ENCODE measurements at places on chromosomes 12 and 14.

GRCh38 chr14:90630171-90630806 lies 185.9 kb downstream of the TTC7B start:
- DNase-seq, result no peak

GRCh38 chr12:113298861-113299545 lies 35.9 kb downstream of the SLC8B1 start:
- no peak for DNase-seq

DNA sequence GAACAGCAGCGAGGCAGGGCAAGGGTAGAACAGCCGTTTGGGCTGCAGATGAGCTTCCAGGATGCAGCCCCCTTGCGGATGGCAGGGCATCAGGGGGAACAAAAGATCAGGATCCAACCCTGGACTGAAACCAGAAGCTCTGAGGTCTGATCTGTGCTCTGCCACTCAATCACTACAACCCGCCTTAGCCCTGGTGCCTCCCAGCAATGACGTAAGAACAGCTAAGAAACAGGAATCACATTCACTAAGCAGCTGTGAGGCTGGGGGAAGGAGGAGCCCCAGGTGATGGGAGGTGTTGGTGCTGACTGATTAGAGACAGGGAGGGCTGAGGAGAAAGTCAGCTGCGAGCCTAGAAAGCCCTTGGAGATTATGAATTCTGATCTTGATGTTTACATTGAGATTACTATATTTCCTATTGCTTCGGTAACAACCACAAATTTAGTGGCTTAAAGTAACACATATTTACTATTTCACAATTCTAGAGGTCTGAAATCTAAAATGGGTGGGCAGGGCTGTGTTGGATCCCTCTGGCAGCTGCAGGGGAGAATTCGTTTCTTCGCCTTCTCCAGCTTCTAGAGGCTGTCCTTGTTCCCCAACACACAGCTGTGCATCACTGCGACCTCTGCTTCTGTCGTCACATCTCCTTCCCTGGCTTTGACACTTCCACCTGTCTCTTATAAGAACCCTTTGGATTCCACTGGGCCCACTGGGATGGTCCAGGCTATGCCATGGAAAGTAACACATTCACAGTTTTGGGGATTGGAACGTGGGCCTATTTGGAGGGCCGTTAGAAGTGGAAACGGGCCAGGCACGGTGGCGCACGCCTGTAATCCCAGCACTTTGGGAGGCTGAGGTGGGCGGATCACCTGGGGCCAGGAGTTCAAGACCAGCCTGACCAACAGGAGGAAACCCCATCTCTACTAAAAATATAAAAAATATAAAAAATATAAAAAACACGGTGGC lies 6.1 kb upstream of the CD9 start:
- DNase-seq, result no peak

DNA sequence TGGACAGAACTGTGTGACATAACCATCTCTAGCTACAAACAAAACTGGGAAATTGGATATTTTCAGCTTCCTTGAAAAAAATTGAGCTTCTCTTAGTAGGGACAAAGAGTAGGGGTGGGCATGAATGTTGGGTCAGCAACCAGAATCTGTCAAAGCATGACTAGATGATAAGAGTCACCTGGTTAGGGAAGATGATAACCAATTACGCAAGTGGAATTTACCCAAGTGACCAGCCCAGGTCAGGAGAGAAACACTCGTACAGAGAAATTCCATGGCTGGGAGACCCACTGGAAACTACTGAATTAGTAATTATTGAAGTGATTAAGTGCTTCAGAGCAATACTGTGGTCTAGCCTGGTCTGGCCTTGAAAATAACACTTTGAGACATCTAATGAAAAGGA lies 36.3 kb upstream of the C12orf75 start:
- DNase-seq, result no peak

DNA sequence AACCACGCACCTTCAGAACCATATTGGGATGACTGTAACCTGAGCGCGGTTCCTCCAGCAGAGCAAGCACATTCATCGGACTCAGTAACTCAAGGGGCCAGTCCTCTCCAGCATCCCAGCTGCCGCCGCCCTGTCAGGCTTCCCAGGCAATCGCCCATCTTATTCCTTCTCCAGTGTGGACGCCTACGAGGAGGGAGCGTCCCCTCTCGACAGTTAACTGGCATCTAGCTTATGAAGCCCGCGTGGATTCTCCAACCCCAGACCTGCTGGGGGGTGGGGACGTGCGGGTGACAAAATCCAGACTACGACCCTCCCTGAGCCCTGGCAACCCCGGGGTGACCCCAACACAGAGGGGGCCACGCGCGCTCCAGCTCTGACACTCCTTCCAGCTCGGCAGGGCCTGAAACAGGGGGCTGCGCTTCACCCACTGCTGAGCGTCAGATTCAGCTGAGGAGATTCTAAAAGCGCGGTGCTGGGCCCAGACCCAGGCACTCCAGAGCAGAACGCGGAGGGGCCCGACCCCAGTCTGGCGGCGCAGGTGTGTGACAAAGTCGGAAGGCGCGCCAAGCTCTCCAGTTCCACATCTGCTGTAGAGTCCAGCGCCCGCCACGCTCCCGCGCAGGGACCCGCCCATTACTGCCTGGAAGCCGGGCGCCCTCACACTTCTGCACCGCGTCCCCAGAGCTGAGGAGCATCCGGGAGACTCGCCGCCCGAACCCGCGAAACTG lies 43.9 kb upstream of the ESR2 start:
- DNase-seq, result no peak

- DNase-seq, result no peak
These were observed 23.8 kb downstream of the CFAP54 start for GRCh38 chr12:96513166-96513565.

DNA sequence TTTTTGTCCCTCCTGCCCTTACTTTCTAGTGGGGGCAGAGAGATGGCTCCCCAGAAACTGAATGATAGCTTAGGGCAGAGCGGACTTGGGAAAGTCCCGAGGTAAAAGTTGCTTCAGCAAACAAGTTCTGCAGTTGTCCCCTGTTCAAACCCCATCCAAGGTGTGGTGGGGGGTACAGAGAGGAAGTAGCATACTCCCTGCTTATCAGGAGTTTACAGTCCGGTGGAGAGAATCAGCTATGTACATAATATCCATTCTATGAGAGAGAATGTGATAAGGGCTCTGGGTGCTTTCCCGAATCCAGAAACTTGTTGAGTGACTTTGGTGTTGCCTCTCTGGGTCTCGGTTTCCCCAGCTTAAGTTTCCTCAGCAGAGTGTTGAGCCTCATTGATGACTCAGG lies 40.4 kb upstream of the VRK1 start:
- no peak for DNase-seq

GRCh38 chr12:116492703-116493324 lies 66.4 kb upstream of the MAP1LC3B2 start:
- DNase-seq, result no peak

- no peak for DNase-seq
These were observed 4.7 kb upstream of the TSFM start for GRCh38 chr12:57777911-57778310.

DNA sequence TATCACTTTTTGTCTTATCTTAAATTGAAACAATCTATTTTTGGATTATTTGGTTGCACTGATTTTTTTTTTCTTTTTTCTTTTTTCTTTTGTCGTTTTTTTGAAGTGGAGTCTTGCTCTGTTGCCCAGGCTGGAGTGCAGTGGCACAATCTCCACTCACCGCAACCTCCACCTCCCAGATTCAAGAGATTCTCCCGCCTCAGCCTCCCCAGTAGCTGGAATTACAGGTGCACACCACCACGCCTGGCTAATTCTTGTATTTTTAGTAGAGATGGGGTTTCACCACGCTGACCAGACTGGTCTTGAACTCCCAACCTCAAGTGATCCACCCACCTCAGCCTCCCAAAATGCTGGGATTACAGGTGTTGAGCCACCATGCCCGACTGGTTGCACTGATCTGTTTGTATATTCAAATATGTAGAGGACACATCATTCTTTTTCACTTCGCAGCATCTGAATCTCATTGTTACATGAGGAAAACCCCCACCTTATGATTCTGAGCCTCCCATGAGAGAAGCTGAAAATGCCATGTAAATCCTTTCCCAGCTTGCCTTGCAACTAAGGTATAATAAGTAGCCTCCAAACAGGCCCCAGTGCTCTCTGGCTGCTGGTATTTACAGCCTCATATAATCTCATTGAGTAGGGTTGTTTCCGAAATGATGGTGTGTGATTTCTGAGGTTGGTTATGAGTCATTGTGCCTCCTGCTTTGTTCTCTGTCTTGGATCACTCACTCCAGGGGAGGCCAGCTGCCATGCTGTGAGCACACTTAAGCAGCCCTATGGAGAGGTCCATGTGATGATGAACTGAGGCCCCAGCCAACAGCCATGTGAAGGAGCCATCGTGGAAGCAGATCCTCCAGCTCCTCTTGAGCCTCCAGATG lies 5.2 kb upstream of the HSP90B1 start:
- DNase-seq, result peak; percentile 41

GRCh38 chr12:54160089-54160488 lies 28.7 kb downstream of the SMUG1 start:
- no peak for DNase-seq

- DNase-seq, result no peak
These were observed 151.4 kb downstream of the SLC35F4 start for GRCh38 chr14:57714487-57714931.

DNA sequence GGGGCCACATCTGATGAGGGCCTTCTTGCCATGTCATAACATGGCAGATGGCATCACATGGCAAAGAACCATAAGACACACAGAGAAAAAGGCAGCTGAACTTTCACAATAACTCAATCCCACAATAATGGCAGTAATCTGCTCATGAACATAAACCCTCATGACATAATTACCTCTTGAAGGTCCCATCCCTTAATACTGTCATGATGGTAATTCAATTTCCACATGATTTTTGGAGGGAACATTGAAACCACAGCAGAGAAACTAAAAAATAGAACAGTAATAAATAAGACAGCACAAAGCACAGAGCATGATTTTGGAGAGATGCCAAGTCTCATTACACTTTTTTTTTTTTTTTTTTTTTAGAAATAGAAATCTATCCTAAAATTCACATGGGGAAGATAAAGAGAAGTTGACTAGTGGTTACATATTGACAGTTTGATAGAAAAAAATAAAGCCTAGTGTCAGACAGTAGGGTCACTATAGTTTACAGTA lies 61.8 kb upstream of the ATF7IP start:
- DNase-seq, result no peak

DNA sequence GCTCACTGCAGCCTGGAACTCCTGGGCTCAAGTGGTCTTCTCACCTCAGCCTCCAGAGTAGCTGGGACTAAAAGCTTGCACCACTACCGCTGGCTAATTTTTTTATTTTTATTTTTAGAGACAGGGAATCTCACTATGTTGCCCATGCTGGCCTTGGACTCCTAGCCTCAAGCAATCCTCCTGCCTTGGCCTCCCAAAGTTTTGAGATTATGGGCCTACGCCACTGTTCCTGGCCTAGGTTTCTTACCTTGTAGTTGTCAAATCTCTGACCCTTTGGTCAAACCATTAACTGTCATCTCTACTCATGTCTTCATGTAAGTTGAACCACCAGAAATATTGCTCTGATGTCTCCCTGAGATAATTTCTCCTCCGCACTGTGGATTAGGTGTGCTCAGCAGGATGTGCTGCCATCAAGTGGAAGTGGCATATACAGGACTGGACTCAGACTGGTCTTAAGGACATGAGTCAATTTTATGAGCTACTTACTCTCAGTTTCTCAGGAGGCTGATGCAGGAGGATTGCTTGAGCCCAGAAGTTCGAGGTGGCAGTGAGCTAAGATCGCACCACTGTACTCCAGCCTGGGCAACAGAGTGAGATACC lies 28.5 kb downstream of the ACTR6 start:
- DNase-seq, result no peak

DNA sequence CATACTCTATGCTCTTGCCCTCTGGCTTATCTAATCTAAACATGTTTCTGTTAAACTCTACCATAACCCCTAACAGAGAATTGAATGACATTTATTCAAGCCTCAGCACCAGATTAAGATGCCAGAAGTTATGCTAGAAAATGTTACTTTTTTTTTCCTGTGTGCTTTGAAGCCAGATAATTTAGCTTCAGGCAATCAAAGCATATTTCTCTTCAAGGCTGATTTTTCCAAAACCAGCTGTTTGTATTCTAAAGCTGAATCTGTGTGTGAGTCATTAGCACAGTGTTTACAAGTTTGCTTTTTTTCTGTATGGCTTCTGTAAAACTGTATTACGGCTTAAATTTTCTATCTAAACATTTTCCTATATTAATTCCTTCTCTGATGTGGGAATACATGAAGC lies 326.1 kb downstream of the FSCB start:
- DNase-seq, result no peak

- DNase-seq, result no peak
These were observed 108.7 kb upstream of the OTX2 start for GRCh38 chr14:56918849-56919574.

GRCh38 chr12:7114851-7115250 lies 5.8 kb upstream of the C1RL start:
- no peak for DNase-seq

- DNase-seq, result no peak
These were observed 89.7 kb downstream of the LGMN start for GRCh38 chr14:92658684-92659083.

GRCh38 chr12:50507930-50508329 lies 3.1 kb downstream of the DIP2B start:
- DNase-seq, result no peak
